ENCODE measurements at places on chromosomes 2 and 18.

DNA sequence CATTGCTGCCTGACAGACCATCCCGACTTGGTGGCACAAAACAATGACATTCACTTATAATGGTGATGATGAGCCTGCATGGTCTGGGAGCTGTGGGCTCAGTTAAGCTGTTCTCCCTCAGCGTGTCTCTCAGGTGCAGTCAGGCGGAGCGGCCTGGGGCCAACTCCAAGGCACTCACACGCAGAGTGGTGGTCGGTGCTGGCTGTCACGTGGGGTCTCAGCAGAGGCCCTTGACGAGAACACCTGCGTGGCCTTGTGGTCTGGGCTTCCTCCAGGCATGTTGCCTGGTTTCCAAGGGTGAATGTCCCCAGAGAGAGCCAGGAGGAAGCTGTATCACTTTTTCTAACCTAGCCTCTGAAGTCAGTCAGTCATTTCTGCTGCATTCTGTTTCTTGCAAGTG, 29.8 kb downstream of the ARMC9 start:
- no peak for DNase-seq

GRCh38 chr2:86552889-86553288, 10.4 kb downstream of the CHMP3 start:
- DNase-seq, result no peak

GRCh38 chr18:61697306-61697909, 195.4 kb downstream of the RNF152 start:
- no peak for DNase-seq

DNA sequence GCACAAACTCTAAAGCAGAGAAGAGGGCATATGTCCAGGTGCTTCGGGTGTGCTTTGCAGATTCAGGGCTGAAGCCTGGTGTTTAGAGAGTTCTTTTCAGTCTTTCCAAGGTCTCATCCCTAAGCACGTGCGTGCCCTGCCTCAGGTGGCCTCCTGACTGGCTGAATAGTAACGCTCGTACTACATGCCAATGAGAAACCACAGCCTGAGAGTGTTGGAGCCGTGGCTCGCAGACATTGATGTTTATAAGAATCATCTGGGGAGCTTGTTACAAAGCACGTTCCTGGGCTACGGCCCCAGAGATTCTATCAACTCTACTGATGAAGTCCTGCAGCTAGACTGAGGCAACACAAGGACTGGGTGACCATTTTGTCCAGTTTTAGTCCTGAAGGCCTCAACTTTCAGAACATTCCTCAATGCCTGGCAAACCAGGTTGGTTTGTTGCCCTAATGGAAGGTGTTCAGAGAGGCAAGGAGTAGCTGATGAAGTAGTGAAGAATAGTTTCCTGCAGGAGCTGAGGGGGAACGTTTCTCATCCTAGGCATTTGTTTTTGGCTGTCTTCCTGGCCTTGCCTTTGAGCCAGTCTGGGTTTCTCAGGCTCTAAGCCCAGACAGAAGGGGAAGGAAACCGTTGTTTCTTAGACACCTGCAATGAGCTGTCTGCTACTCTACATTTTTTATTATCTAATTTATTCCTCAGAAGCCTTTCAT, 31.5 kb upstream of the HAAO start:
- no peak for DNase-seq

- DNase-seq, result no peak
Observed at GRCh38 chr18:9356976-9357375, 22.4 kb downstream of the TWSG1 start.

GRCh38 chr2:86065512-86065911, 40.2 kb downstream of the POLR1A start:
- DNase-seq, result no peak

DNA sequence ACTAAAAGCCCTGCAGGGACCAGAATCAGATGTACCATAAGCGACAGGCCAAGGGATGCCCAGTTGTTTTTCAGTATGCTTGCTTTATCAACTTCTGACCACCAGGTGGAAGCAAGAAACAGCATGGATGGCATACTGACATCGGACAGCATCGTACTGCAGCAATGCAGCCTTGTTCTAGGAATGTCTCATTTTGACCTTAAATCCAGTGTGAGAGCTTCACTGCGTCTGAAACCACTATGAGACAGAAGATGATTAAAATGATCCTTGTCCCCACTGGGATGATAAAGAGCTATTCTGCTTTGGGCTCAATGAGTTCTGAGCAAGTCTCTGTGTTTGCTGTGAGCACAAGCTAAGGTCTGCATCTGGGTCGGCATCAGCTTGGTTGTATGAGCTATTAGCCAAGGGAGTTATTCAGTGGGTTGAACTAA, 54.3 kb downstream of the CDK15 start:
- peak; percentile 31 for DNase-seq

Measured in CD8-positive, alpha-beta T cell (primary cell).